Kidney (tissue), 22 donors: ENCODE measurements at places on chromosomes 7 and 10. TPM values are rescaled to one million over a fixed set of nuclear protein-coding genes. Genes with fewer than 3 reads are reported as not detected.

Gene CDNF
- 2.3 TPM for polyA plus RNA-seq

- DNase-seq: no peak
These were observed 3.5 kb downstream of the GRIFIN start for GRCh38 chr7:2472739-2473138.

Gene CRYGN
- not detected for polyA plus RNA-seq

- no peak for DNase-seq
These were observed 16.7 kb downstream of the PPP1R3C start for GRCh38 chr10:91616137-91616536.

DNA sequence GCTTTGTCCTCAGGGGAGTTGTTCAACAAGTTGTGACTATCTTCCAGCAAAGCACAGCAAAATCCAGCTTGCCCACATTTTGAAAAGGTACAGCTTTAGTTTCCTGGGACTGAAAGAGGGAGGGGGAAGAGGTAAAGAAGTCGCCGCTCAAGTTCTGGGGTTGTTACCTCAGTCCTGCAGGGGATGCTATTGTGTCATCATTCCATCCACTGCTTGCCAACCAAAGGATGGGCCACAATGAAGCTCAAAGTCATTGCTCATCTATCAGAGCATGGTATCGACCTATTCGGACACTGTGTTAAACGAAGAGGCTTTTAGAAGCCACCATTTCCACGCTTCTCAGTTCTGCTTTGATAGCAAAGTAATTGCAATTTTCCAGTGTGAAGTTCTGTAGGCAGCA is 34.3 kb downstream of the NPY start:
- DNase-seq: peak; percentile 21
